ENCODE measurements at places on chromosomes 4 and X.

DNA sequence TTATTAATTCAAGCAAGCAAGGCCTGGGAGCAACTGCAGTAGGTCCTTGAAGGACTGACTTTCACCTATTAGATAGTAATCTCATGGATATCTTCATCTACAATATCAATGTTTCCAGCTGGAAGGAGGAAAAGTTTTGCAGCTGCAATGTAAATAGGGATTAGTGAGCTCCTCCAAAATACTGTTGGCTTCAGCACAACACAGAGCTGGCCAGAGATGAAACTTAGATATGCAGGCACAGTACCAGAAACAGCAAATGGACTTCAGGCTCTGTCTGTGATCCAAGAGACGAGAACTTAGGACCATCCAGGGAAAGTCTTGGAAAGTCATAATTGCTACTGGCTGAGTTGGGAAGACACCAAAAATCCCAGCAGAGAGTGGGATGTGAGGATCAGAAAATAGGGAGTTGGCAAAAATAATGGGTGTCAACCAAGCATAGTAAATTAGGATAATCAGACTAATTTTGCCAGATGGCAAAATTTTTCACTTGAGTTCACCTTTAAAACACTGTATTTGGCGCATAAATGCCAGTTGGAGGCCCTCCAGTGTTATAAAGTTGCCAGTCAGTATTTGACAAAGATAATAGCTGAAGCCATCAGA, 57.5 kb downstream of the PARM1 start:
- DNase-seq = no peak

DNA sequence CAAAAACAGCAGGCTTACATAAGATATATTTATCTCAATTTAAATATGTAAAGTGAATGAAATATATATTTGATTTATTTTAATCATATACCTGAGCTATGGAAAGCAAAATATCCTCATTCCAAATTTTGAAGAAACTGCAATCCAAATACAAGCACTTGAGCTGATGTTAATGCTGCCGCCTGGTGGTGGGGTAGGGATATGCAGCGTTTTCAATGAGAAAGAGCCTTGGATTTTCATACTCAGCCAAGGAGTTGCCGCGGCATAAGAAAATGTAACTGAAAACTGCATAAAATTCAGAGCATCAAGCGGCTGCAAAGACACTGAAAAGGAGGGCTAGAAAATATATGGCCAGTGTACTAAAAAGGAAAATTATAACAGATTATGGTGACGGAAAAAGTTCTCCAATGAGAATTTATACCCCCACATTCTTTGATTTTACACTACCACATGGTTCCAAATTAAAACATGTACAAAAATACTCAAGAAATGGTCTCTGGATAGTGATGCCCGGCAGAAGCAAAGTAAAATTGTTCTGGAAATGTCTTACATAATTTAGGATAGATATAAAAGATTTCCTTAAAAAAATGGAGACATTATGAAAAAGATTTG, 660.3 kb upstream of the PITX2 start:
- DNase-seq = peak; percentile 64

DNA sequence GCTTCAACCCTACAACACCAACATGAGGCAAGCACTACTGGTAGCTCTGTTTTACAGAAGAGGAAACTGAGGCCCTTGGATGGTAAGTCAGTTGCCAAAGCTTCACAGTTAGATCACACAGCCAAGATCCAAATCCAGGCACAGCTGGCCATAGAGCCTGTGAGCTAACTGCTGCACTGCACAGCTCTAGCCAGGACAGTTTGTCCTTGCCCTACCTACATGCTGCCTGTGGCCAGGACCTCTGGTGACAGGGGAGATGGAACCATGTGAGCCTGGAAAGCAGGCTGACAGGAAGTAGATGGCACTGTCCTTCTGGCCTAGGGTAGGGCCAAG, 257.8 kb downstream of the FBXW7 start:
- DNase-seq = no peak

DNA sequence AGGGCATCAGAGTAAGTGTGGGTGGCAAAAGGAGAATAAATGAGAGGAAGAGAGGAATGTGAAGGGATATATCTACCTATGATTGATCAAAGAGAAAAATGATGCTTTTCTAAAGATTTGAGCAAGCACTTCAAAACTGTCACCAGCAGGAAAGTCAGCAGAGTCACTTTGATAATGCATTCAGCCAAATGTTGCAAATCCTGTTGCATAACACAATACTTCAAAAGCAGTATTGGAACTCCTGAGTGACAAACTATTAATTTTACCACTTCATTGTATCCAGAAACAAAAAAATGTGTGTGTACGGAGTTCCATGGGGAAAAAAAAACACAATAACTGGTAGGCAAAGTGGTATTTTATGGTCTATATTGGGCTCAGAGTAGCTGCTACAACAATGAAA, 160.3 kb downstream of the EMCN start:
- DNase-seq = no peak

- no peak for DNase-seq
These were observed 650.9 kb upstream of the TENM3 start for GRCh38 chr4:181592221-181592745.
